ENCODE measurements at places on chromosomes 3 and 15.

DNA sequence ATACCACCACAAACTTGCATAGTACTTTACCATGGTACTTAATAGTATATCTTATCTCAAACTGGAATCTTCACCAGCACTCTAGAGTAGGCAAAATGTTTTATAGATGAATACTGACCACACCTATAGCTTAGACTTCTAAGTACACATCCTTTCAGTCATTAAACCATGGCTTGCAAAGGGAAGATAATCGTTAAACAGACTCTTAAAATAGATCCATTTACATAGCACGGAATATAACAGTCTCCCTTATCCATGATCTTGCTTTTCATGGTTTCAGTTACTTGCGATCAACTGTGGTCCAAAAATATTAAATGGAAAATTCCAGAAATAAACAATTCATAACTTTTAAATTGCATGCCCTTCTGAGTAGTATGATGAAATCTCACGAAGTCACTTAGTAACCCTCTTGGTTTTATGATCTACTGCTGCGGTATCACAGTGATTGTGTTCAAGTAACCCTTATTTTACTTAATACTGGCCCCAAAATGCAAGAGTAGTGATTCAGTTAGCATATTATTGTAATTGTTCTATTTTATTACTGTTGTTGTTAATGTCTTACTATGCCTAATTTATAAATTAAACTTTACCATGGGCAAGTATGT, 111.4 kb downstream of the HERC1 start:
- DNase-seq, result peak; percentile 29

GRCh38 chr3:123126031-123126430, 59.2 kb downstream of the PDIA5 start:
- DNase-seq, result no peak

GRCh38 chr3:154071146-154071545, 50.0 kb upstream of the ARHGEF26 start:
- DNase-seq, result no peak

- DNase-seq, result no peak
Observed at GRCh38 chr3:23805210-23805632, 534 bp upstream of the UBE2E1 start.

- DNase-seq, result no peak
Observed at GRCh38 chr15:69116391-69116790, 44.0 kb upstream of the GLCE start.

DNA sequence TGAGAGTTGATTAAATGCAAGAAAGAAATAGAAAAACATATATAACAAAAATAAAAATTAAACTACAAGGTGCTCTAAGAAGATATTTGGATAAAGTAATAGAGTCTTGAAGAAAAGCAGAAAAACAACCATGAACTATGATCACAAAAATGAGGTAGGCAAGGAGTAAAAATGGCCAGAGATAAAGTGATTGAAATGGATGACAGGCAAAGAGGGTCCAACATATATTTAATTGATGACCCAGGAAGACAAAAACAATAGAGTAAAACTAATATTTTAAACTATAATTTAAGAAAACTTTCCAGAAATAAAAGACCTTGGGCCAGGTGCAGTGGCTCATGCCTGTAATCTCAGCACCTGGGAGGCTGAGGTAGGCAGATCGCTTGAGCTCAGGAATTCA, 22.1 kb upstream of the WDR49 start:
- DNase-seq, result no peak

DNA sequence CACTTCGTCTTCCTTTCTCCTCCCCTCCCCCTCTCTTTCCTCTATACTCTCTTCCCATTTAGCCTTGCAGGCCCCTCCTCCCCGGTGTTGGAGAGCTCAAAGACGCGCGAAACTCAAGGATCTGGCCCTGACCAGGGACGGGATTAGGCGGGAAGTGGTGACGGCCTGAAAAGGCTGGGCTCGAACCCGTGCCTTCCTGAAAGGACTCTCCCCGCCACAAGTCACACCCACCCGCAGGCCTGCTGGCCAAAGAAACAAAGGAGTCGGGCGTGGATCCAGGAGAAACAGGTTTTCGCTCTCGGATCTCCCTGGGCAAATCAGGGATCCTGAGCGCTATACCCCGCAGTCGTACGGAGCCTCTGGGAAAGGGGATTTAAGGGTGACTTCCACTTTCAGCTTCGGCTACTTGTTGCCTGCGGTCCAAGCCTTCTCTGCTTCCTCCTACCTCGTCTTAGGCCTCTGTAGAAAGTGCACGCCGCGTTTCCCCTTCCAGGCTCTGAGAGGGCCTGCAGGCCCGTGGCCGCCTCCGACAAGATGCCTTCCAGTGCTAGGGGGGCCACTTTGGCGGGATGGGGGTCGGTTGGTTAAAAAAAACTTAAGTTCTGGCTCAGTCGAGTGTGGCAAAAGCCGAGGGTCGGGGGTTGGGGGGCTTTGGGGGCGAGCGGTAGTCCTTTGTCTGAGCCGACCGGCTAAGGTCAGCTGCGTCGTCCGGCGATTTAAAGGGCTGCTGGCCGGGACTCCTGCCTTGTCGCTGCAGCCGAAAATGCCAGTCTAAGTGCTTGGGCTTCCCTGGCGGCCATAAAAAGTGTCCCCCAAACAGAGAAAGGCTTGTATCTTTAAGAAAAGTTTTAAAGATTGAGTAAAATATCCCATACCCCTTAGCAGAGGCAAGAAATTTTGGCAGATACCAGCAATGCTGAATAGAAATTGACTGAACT, 8.2 kb downstream of the ZIC4 start:
- DNase-seq, result no peak

DNA sequence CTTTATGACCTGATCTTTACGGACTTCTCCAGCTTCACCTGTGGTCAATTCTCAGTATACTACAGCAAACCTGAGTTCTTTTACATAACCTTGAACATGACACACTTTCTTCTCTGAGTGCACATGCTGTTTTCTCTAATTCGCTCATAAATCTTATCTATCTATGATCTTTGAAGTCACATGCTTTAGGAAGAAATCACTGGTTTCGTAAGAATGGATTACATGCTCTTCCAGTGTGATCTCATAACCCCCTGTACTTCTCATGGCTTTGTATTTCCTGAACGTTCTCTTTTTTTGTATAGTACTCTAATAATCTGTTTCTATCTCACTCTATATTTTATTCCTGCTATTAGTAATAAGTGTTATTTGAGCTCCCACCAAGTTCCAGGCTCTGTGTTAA, 1165.2 kb downstream of the TBL1XR1 start:
- DNase-seq, result peak; percentile 3

- peak; percentile 22 for DNase-seq
Observed at GRCh38 chr3:28836199-28836598, 444.7 kb upstream of the RBMS3 start.

DNA sequence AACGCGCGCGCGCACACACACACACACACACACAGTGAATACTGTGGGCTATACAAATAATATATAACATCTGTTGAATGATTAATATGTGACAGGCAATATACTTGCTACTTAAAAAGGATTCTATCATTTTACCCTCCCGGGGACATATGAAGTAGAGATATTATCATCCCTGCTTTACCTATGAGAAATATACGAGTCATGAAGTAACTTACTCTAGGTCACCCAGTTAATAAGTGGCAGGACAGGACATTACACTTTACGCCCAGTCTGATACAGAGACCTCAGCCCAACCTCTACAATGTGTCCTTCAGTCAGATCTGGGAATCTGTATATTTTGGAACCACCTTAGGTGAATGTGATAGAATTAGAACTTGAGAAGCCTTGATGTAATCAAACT, 55.4 kb downstream of the CCDC54 start:
- no peak for DNase-seq

GRCh38 chr15:83278191-83278590, 6.3 kb downstream of the BNC1 start:
- DNase-seq, result peak; percentile 32

GRCh38 chr3:14926592-14926991, 20.8 kb upstream of the NR2C2 start:
- DNase-seq, result no peak

- no peak for DNase-seq
Observed at GRCh38 chr3:94937980-94938379, 875.1 kb downstream of the NSUN3 start.

DNA sequence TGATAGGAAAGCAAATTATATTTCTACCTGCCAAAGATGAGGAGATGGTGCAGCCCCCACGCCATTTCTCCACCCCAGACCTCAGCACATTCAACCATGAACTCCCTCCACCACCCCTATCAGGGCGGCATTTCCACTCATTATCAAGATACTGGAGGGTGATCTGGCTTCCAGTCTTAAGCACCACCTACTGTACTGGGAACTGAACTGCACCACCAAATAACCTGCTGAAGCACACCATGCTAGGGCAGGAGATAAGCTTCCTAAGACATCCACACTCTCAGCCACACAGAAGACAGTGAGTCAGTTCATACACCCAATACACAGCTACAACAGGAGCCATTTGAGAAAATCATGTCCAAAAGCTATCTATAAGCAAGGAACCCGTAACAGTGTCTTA, 98.8 kb downstream of the FGF7 start:
- DNase-seq, result peak; percentile 18

DNA sequence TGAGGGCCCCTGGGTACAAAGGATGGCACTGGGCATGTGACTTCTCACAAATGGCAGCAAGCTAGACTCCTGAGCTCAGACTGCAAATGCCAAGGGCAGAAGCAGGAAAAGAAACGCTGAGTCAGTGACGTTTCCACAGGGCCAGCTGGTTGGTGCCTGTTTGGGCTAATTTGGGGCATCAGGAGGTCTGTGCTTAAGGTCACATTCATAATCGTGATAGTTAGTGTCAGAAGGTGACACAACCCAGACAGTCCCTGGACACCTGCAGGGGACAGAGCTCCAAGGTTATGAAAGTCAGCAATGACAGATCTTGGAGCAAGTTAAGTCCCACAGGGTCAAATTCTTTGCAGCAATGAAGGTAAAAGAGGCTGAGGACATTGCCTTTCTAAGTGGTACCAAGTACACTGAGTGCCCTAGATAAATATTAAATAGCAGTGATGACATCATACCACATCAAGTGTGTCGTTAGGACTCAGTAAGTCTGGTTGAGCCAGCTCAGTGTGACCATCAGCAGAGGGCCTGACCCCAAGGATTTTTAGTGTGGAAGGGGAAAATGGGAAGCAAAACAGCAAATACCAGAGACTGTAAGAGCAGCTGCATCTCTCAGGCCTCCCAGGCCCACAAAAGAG, 556.9 kb upstream of the CFAP20DC start:
- DNase-seq, result no peak

- DNase-seq, result no peak
Observed at GRCh38 chr15:94286583-94286982, 55.2 kb downstream of the MCTP2 start.

DNA sequence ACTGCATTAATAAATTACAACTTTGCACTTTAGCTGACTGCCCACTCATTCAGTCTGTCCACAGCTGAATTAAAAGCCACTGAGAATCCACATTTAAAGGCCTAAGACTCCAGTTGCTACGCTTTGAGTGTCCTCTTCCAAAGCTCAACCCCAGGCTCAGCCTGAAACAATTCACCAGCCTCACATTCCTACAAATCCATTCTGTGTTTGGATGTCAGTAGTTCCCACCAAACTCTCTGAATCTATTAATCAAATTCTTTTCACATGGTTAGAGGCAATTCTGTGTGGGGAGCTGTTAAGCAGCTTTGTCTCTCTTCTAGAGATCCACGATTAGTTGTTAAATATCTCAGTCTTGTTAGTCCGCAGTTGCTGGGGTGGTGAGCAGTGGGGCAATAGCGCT, 116.8 kb upstream of the UBE2E2 start:
- DNase-seq, result no peak

DNA sequence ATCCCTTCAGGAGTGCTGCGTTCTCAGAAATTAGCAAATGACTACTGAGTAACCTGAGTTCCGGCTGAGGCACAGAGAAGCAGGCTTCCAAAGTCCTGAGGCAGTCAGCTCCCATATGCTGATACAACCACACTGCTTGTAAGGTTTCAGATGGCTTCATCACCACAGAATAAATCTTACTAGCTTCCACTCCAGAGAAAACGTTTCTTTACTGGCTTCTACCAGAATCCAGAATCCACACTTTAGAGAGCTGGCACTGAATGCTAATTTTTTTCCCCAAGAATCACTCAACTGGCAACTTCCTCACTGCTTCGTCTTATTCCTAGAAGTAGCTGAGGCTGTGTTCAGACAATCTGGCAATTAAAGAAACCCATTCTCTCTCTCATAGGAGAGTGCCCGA, 21.4 kb downstream of the TAMM41 start:
- DNase-seq, result no peak

DNA sequence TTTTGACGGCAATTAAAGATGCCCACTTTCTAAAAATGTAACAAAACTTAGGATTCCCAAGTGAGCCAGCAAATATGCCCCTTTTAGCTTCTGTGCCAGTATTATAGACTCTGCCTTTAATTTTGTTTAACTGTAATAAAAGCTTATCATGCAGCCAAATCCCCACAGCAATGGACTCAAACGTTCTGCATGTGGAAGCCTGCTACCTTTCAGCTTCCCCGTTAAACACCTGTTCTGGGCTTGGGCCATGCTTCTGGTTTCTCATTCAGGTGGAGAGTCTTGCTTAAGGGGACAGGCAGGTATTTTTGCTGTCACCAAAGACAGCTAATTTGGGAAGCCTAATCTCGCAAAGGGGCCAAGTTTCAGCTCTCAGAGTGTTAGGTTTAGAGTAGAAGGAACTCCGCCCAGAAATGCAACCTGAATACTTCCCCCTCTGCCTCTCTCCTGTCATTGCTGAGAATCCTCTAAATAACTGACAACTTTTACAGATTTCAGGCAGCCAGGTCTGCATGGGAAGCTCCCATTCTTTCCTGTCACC, 399.4 kb upstream of the ATP11B start:
- no peak for DNase-seq

DNA sequence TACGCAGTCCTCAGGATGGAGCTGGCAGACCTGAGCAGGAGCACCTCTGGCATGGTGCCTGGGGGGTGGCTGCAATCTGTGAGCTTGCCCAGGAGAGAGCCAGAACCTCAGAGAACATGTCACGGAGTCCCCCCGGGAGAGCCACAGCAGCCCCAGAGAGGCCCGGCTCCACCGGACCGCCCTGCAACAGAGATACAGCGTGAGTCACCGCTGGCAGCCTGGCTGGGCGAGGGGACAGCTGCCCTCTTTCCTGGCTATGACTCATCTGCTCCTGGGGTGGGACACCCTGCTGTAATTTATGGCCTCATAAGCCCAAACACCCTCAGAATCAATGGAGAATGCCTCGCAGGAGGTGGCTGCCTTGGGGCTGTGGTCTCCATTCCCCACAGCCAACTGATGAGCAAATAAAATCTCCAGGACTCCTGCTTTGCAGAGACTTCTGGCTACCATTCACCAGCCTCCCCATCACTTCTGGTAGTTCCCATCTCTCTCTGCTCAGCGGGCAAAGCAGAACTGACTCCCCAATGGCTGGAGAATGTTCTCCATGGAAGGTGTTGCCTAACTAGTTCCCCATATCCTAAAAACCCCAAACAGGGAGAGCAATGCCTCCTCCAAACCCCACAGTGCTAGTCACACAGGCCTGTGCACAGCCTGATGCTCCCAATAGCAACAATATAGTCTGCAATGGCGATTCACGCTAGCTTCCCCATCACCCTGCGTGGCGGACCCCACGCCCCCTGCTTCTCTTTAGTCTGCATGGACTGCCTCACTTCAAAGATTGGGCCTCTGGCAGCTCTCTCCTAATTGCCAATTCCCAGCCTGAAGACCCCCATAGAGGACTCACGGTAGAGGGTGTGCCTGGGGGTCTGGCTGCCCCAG, 21.6 kb downstream of the ACSBG1 start:
- DNase-seq, result peak; percentile 74

GRCh38 chr15:64009798-64010261, 36.5 kb downstream of the DAPK2 start:
- DNase-seq, result peak; percentile 71

- DNase-seq, result no peak
Observed at GRCh38 chr3:4406746-4407568, 60.1 kb downstream of the SUMF1 start.

- DNase-seq, result no peak
Observed at GRCh38 chr3:32056559-32057290, 49.7 kb upstream of the GPD1L start.
